Keratinocyte (primary cell): ENCODE measurements at places on chromosomes 2 and 18. TPM values are rescaled to one million over a fixed set of nuclear protein-coding genes. Genes with fewer than 3 reads are reported as not detected.

DNA sequence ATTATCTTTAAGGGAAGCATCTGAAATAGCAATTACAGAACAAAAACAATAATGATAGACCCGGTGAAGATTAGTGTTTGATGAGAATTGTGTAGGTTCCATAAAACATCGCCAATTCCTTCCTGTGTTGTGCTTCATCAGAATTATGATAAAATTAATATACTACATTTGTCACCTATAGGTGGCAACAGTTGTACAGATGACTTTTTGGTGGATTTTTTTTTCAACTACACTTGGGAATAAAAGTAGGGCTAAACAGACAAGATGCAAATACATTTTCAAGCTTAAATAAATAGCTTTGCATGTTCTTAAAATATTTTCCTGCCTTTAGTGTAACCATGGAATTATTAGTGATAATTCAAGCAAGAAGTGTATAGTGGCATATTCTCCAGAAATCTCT lies 7.0 kb upstream of the LYPD1 start:
- no peaks in the 10 kb centered on the region for H3K4me1 ChIP-seq
- no peak overlapping the region for H3K4me3 ChIP-seq
- H3K36me3 ChIP-seq, result no peaks in the 10 kb centered on the region
- DNase-seq, result no peak

- H3K27ac ChIP-seq, result no peak overlapping the region
- no peaks in the 10 kb centered on the region for H3K36me3 ChIP-seq
- peaks cover 41% of the 10 kb centered on the region for H3K4me1 ChIP-seq
- no peak overlapping the region for H3K4me3 ChIP-seq
- H3K27me3 ChIP-seq, result no peaks in the 10 kb centered on the region
Observed at GRCh38 chr2:33214857-33215256, 261.6 kb upstream of the RASGRP3 start.

- H3K27ac ChIP-seq, result no peak overlapping the region
- no peaks in the 10 kb centered on the region for H3K27me3 ChIP-seq
- peaks cover 3% of the 10 kb centered on the region for H3K4me1 ChIP-seq
Observed at GRCh38 chr2:46236006-46236875, 61.0 kb upstream of the EPAS1 start.

GRCh38 chr2:46290078-46290477 lies 7.1 kb upstream of the EPAS1 start:
- no peaks in the 10 kb centered on the region for H3K36me3 ChIP-seq
- peaks cover 6% of the 10 kb centered on the region for H3K4me1 ChIP-seq
- no peaks in the 10 kb centered on the region for H3K27me3 ChIP-seq

- no peak for DNase-seq
- H3K27me3 ChIP-seq, result no peaks in the 10 kb centered on the region
- peaks cover 5% of the 10 kb centered on the region for H3K36me3 ChIP-seq
Observed at GRCh38 chr2:205773989-205774388, 91.7 kb downstream of the NRP2 start.

DNA sequence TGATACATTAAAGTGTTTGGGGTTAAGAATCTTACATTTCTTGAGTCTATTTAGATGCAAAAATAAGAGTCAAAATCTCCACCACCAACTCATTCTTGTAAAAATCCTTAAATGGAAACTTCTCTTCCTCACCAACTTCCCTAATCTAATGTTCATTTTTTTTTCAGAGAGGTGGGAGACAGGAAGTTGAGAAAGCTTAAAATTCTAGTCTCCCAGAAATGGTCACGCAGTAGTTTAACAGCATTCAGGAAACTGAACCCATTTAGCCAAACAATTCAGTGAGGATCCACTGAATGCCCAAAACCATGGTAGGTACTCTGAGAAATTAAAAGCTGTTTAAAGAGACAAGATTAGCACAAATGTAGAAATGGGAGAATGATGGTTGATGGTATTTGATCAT lies 69.0 kb downstream of the TXNL1 start:
- no peaks in the 10 kb centered on the region for H3K27me3 ChIP-seq
- H3K27ac ChIP-seq, result no peak overlapping the region
- no peak for DNase-seq
- no peaks in the 10 kb centered on the region for H3K4me1 ChIP-seq
- H3K4me3 ChIP-seq, result no peak overlapping the region

GRCh38 chr2:219000569-219000960 lies 7.3 kb upstream of the CRYBA2 start:
- H3K4me3 ChIP-seq, result no peak overlapping the region
- H3K27ac ChIP-seq, result no peak overlapping the region
- peaks cover 83% of the 10 kb centered on the region for H3K27me3 ChIP-seq
- peaks cover 15% of the 10 kb centered on the region for H3K4me1 ChIP-seq

- no peaks in the 10 kb centered on the region for H3K27me3 ChIP-seq
- DNase-seq, result no peak
- H3K27ac ChIP-seq, result no peak overlapping the region
- no peaks in the 10 kb centered on the region for H3K36me3 ChIP-seq
- no peak overlapping the region for H3K4me3 ChIP-seq
Observed at GRCh38 chr18:22132258-22132657, 37.1 kb upstream of the GATA6 start.

DNA sequence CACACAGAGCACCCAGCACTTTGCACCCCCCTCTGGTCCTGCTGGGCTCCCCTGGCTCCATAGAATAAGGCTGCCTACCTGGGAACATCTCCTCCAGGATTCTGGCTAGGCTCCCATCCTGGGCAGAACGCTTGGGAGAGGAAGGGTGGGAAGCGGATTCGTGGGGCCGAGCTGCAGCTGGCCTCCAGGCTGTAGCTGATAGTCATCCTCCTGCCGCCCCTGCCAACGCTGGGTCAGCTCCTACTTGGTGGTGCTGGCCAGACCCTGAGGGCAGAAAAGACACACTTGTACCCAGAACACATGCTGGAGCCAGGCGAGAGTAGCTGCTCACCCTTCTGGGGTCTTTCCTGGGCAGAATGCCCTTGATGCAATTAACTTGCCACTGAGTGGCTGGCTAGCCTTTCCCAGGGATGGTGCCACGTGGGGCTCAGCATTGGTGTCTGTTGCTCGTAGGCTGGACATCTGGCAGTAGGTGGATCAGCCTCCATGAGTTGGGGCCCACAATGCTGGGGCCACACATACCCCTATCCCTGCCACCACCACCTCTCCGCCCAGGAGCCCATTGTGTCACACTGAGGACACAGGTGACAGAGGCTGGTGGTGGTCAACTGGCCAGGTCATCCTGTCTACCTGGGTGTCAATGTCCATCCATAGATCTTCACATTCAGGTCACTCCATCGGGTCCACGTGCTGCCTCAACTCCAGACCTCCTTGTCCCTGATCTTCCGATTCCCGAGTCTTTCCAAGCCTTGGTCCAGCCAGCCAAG lies 112.8 kb downstream of the NDUFA10 start:
- H3K36me3 ChIP-seq, result no peaks in the 10 kb centered on the region
- H3K27me3 ChIP-seq, result no peaks in the 10 kb centered on the region
- DNase-seq, result no peak
- H3K4me3 ChIP-seq, result no peak overlapping the region
- H3K27ac ChIP-seq, result no peak overlapping the region

- H3K27ac ChIP-seq, result no peak overlapping the region
- peak; percentile 53 for DNase-seq
- no peaks in the 10 kb centered on the region for H3K27me3 ChIP-seq
- H3K36me3 ChIP-seq, result no peaks in the 10 kb centered on the region
Observed at GRCh38 chr18:60549338-60549960, 176.9 kb upstream of the MC4R start.

GRCh38 chr18:49487711-49488310 lies 777 bp upstream of the C18orf32 start:
- no peak for DNase-seq
- no peaks in the 10 kb centered on the region for H3K27me3 ChIP-seq
- H3K27ac ChIP-seq, result peak overlapping the region; percentile 68
- peak overlapping the region; percentile 67 for H3K4me3 ChIP-seq
- peaks cover 29% of the 10 kb centered on the region for H3K4me1 ChIP-seq

DNA sequence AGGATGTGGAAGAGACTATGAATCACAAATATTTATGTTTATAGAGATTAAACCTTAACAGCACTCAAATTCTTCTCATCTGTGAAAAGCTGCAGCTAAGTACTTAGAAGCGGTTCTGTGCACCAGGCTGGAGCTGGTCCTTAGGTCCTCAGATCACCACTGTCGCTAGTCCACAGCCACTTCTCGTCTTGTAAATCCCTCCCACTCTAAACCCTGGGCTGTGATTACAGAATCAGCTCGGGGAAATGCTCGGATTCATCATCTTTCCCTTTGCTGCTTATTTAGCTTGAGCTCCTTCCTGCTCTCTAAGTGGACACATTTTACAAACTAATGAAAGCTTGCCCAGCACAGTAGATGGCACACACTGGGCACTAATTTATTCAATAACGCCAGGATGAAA lies 61.7 kb downstream of the RNF152 start:
- no peak overlapping the region for H3K27ac ChIP-seq
- no peaks in the 10 kb centered on the region for H3K4me1 ChIP-seq
- no peaks in the 10 kb centered on the region for H3K27me3 ChIP-seq
- H3K4me3 ChIP-seq, result no peak overlapping the region

GRCh38 chr2:70509565-70509964 lies 44.1 kb downstream of the TGFA start:
- DNase-seq, result no peak
- peak overlapping the region; percentile 86 for H3K27ac ChIP-seq
- peaks cover 17% of the 10 kb centered on the region for H3K36me3 ChIP-seq
- no peak overlapping the region for H3K4me3 ChIP-seq

DNA sequence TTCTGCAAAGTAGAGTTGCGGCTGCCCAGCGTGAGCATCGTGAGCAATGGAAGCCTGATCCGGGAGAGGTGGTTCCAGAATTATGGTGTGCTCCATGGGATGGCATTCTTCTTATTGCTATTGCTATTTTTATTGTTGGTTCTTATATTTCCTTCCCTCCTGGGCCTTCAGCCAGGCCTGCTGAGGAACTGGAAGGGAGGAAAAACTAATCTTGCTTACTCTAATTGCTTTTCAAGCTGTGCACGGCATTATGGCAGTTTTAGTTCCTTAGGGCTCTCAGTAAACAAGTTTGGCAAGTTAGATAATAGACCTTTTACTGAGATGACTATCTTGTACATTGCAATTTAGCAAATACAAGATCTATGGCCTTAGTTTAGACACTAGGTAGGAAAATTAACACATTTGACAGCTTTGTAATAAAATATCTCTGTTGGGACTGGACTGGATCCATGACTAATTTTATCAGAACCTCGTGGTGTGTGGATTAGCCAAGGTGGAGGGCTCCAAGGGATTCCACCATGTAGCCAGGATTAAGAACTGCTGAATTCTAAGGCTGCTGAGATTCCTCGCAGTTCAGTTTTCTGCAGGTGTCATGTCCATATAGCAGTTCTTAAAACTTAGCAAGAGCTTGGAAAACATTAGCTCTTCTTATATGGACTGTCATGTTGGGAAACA lies 6.0 kb downstream of the RSAD2 start:
- no peaks in the 10 kb centered on the region for H3K27me3 ChIP-seq
- no peaks in the 10 kb centered on the region for H3K4me1 ChIP-seq

DNA sequence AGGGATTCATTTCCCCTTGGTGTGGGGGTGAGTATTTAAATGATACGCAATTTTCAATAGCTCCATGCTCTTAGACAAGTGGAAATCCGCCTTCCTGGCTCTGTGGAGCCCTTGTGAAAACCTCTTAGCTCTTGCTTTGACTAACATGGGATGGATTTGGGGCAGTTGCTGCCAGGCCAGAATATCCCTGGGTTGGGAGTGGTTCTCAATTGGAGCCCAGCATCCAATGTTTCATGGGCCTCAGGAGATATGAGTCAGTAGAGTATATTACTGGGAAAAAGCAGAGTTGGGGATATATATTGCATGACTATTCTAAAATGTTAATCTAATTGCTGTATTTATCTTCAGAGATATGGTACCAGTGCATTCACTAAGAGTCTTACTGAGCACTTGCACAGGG lies 104.4 kb upstream of the IL1R2 start:
- DNase-seq, result no peak
- H3K4me1 ChIP-seq, result peaks cover 9% of the 10 kb centered on the region
- H3K27me3 ChIP-seq, result no peaks in the 10 kb centered on the region
- H3K27ac ChIP-seq, result no peak overlapping the region
- H3K4me3 ChIP-seq, result no peak overlapping the region

- no peak overlapping the region for H3K27ac ChIP-seq
- no peaks in the 10 kb centered on the region for H3K36me3 ChIP-seq
- DNase-seq, result no peak
- H3K4me3 ChIP-seq, result no peak overlapping the region
- peaks cover 10% of the 10 kb centered on the region for H3K27me3 ChIP-seq
- H3K4me1 ChIP-seq, result no peaks in the 10 kb centered on the region
Observed at GRCh38 chr2:10762651-10763460, 41.4 kb downstream of the ATP6V1C2 start.

- DNase-seq, result no peak
- H3K27ac ChIP-seq, result no peak overlapping the region
- H3K36me3 ChIP-seq, result no peaks in the 10 kb centered on the region
- no peak overlapping the region for H3K4me3 ChIP-seq
- no peaks in the 10 kb centered on the region for H3K27me3 ChIP-seq
Observed at GRCh38 chr18:75874401-75875089, 447.0 kb upstream of the SMIM21 start.

DNA sequence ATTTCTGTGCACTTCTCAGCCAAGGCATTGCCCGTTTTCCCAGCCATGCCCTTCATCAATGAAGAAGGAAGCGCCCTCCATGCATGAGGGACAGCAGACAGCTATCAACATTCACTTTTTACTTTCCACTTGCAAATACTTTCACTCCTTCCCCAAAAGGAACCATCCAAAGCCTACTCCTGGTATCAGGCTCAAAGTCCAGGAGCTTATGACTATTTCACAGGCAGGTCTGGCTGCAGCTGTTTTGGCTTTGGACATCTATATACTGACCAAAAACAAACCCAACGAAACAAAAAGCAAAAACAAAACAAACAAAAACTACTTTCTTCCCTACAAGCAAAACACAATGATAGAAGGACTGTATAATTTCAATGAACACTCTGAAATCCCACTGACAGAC lies 825.1 kb downstream of the RNF144A start:
- DNase-seq, result no peak
- H3K27me3 ChIP-seq, result no peaks in the 10 kb centered on the region
- H3K36me3 ChIP-seq, result no peaks in the 10 kb centered on the region
- H3K27ac ChIP-seq, result no peak overlapping the region

The TMEM37 gene
- 0.10 to 0.18 TPM (median 0.13 TPM) in 3 replicates for polyA plus RNA-seq

The ALLC gene
- polyA plus RNA-seq, result not detected in 3 replicates

The C2orf78 gene
- not detected in 3 replicates for polyA plus RNA-seq

The ESCO1 gene
- polyA plus RNA-seq, result 5.7 to 12.1 TPM (median 7.4 TPM) in 3 replicates

The CCDC74A gene
- 3.7 to 5.1 TPM (median 4.3 TPM) in 3 replicates for polyA plus RNA-seq

The CGREF1 gene
- 1.1 to 1.4 TPM (median 1.3 TPM) in 3 replicates for polyA plus RNA-seq

The PTPN4 gene
- 9.3 to 21.2 TPM (median 20.6 TPM) in 3 replicates for polyA plus RNA-seq

The SCG2 gene
- 0.08 to 0.10 TPM (median 0.08 TPM) in 3 replicates for polyA plus RNA-seq

The RESP18 gene
- polyA plus RNA-seq, result not detected in 3 replicates

The SAG gene
- polyA plus RNA-seq, result not detected in 3 replicates
